A549 treated with Hydrocortisone at 1 μM for 4 hours (cell line): ENCODE measurements at places on chromosomes 5 and 9. TPM values are rescaled to one million over a fixed set of nuclear protein-coding genes. Genes with fewer than 3 reads are reported as not detected.

IRF1 gene
- total RNA-seq: 28.1 to 35.9 TPM (median 33.9 TPM) in 5 replicates

CCL19 gene
- not detected in 5 replicates for total RNA-seq

FAM169A gene
- total RNA-seq: 3.6 to 8.2 TPM (median 6.8 TPM) in 5 replicates

SPEF2 gene
- total RNA-seq: 1.5 to 2.4 TPM (median 2.2 TPM) in 5 replicates

OR1J2 gene
- total RNA-seq: not detected in 5 replicates

TAF1L gene
- 0.01 TPM in 1 of 5 replicates, not detected in the others for total RNA-seq

SLC31A1 gene
- total RNA-seq: 17.3 to 23.9 TPM (median 19.4 TPM) in 5 replicates

ANXA2R gene
- 2.4 to 3.7 TPM (median 2.9 TPM) in 5 replicates for total RNA-seq

ALG2 gene
- total RNA-seq: 47.0 to 50.8 TPM (median 47.7 TPM) in 5 replicates

ALDH1A1 gene
- 4,480 to 7,218 TPM (median 5,416 TPM) in 5 replicates for total RNA-seq

SGCD gene
- 3.3 to 5.8 TPM (median 4.5 TPM) in 5 replicates for total RNA-seq

CATSPER3 gene
- total RNA-seq: 0.22 to 0.56 TPM (median 0.34 TPM) in 5 replicates

NREP gene
- total RNA-seq: 1.9 to 3.7 TPM (median 3.3 TPM) in 5 replicates

FST gene
- 1.3 to 2.3 TPM (median 1.9 TPM) in 5 replicates for total RNA-seq

LCN10 gene
- total RNA-seq: not detected in 5 replicates

CDH18 gene
- total RNA-seq: not detected in 5 replicates

SMIM33 gene
- not detected in 5 replicates for total RNA-seq

ORM2 gene
- not detected in 5 replicates for total RNA-seq

MARCHF6 gene
- 57.4 to 78.1 TPM (median 65.3 TPM) in 5 replicates for total RNA-seq

CLIC3 gene
- 2.3 to 5.7 TPM (median 4.6 TPM) in 5 replicates for total RNA-seq

ACTBL2 gene
- 0.07 to 0.09 TPM in 2 of 5 replicates, not detected in the others for total RNA-seq

ABITRAM gene
- total RNA-seq: 20.1 to 25.4 TPM (median 22.2 TPM) in 5 replicates

CDC37L1 gene
- 11.4 to 17.4 TPM (median 14.2 TPM) in 5 replicates for total RNA-seq
